ENCODE measurements at places on chromosomes 2 and 18.

DNA sequence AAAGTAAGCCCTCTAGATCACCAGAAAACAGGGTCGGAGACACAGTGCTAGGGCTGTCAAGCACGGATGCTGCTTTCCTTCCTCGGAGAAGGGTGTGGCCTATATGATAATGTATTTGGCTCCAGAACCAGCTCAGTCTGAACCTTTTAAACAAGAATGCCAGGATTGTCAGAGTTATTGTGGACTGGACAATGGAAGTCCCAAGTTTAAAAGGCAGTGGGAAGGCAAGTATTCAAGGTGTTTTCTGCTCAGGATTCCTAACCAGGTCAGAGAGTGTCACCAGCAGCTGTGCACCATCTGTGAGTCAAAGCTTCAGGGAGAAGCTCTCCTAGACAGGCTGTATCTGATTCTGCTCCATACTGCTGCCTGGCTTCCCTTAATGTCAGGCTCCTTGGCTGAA, 94.8 kb downstream of the SPOPL start:
- no peak for DNase-seq

GRCh38 chr2:69483024-69483423, 45.8 kb upstream of the NFU1 start:
- no peak for DNase-seq

- no peak for DNase-seq
Observed at GRCh38 chr2:239146011-239146641, 254.7 kb downstream of the HDAC4 start.

DNA sequence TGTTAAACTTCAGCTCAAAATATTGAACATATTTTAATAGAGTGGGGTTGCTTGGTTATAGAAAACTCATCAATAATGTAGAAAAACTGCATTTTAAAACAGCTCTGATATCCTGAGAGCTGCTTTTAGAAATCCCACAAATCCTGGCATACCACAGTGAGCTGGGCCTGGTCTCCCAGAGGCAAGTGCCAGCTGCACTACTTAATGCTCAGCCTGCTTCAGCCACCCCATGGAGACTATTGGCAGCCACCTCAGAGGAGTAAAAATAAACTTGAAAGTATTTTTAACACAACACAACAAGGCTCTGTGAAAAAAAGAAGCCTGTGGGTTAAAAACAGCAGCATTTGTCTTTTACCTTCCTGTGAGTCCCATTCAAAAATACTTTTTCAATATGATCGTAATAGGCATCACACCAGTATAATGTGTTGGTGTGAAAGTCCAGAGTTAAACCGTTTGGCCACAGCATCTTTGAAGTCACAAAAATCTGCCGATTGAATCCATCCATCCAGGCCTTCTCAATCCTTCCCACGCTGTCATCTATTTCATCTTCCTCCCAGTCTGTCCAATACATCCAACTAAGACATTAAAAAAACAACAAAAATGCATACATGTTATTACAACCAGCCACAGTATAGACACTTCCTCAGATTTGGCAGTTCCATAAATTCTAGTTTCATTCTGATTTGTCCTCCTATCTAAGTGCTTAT, 1115.3 kb downstream of the LRP1B start:
- no peak for DNase-seq

DNA sequence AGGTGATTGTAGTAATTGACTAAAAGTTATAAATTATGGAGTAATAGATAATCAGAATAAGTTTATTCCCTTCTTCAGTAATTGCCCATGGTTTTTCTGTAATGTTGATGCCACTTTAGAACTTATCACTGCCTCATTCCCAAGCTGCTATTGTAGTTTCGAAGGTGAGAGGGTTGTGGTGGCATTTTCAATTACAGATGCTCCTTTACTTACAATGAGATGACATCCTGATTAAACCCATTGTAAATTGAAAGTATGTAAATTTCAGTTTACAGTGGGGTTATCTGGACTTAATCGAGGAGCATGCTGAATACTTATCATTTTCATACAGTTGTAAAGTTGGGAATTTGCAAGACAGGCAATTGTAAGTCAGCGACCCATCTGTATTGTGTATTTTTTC, 2.9 kb downstream of the NDUFV2 start:
- no peak for DNase-seq

GRCh38 chr2:129331638-129332037, 647.8 kb upstream of the RAB6C start:
- no peak for DNase-seq

Measured in CD4-positive, alpha-beta T cell treated with Interleukin-10 for 1 hour (primary cell).